ENCODE measurements at places on chromosomes 13 and 19. TPM values are rescaled to one million over a fixed set of nuclear protein-coding genes. Genes with fewer than 3 reads are reported as not detected.

DNA sequence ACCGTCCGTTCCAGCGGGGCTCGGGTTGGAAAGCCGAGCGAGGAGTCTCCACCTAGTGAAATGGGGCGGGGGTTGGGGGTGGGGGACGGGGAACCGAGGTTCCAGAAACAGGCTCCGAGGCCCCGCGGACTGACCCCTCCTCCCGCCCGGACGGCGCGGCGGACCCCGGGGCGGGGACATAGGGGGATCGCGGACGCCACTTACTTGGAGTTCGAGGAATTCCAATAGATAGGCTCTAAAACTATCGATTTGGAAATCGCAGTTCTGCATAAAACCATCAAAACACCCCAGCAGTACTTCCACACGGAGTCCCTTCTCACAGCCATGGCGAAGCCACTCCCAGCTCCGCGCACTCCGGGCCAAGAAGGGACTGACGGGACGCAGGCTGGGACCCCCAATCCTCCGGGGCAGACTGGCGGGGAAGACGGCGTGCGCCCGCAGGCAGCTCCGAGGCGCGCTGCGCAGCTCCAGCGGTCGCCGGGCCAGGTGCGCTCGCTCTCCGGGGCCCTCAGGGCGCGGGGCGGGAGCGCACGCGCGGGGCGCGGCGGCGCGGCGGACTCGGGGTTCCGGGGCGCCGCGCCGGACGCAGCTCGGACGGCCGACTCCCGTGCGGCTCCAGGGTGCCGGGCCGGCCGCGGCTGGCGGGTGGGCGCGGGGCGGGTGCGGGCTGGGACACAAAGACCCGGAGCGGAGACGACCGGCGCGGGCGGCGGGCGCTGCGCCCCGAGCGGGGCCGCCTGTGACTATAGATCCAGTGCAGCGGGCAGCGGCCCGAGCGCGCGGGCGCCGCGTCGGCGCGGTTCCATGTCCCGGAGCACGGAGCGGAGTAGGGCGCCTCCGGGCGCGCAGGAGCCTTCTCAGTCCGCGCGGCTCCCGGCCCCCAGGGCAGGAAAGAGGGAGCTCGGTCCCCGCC, 567 bp downstream of the EFNB2 start:
- peaks cover 21% of the 10 kb centered on the region for H3K27me3 ChIP-seq
- peak; percentile 31 for DNase-seq
- peaks cover 40% of the 10 kb centered on the region for H3K36me3 ChIP-seq
- peaks cover 44% of the 10 kb centered on the region for H3K4me1 ChIP-seq
- H3K27ac ChIP-seq: no peak overlapping the region

GRCh38 chr19:6718741-6719539, 1.5 kb downstream of the C3 start:
- no peak overlapping the region for H3K4me3 ChIP-seq
- peaks cover 14% of the 10 kb centered on the region for H3K27me3 ChIP-seq
- no peak overlapping the region for H3K27ac ChIP-seq
- H3K4me1 ChIP-seq: peaks cover 10% of the 10 kb centered on the region
- DNase-seq: no peak
- peaks cover 14% of the 10 kb centered on the region for H3K36me3 ChIP-seq

- H3K4me1 ChIP-seq: peaks cover 9% of the 10 kb centered on the region
- no peaks in the 10 kb centered on the region for H3K27me3 ChIP-seq
- H3K4me3 ChIP-seq: no peak overlapping the region
- H3K27ac ChIP-seq: no peak overlapping the region
These were observed 299.0 kb downstream of the KLF12 start for GRCh38 chr13:73835138-73835721.

DNA sequence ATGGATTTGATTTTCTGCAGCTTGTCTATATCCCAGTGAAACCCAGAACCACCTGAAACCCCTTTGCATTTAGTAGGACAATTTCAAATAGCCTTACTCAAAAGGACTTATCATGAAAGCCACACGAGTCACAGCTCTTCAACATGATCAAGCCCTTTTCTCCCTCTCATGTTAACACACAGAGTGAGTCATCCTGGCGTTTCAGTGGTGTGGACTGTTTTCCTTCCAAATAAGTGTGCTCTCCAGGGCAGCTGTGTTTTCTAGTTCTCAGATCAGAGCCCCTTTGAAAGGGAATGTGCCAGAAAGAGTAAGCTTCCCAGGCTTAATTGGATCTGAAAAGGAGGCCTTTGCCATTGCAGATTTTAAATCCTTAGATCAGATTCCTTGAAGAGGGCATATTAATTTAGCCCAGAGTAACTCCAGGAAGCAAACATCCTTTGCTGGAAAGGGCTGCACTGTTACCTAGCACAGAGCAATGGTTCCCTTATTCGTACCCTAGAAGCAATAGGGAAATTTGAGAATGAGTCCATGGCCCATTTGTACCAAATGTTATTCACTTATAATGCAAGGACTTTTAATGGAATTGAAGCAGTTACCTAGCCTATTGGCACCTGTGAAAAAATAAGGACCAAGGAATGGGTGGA, 51.3 kb downstream of the ERICH6B start:
- H3K4me3 ChIP-seq: no peak overlapping the region
- H3K27me3 ChIP-seq: peaks cover 1% of the 10 kb centered on the region
- H3K36me3 ChIP-seq: peaks cover 5% of the 10 kb centered on the region
- no peak overlapping the region for H3K27ac ChIP-seq

GRCh38 chr13:69264362-69265334, 843.0 kb upstream of the ATXN8OS start:
- H3K36me3 ChIP-seq: no peaks in the 10 kb centered on the region
- H3K4me1 ChIP-seq: no peaks in the 10 kb centered on the region
- H3K27ac ChIP-seq: no peak overlapping the region
- H3K4me3 ChIP-seq: no peak overlapping the region
- no peak for DNase-seq

GRCh38 chr13:97387485-97387839, 46.5 kb upstream of the RAP2A start:
- peaks cover 8% of the 10 kb centered on the region for H3K27me3 ChIP-seq
- peaks cover 3% of the 10 kb centered on the region for H3K4me1 ChIP-seq
- no peak for DNase-seq
- peaks cover 50% of the 10 kb centered on the region for H3K36me3 ChIP-seq
- H3K27ac ChIP-seq: peak overlapping the region; percentile 45
- H3K4me3 ChIP-seq: peak overlapping the region; percentile 38

LRRC63 gene
- not detected for total RNA-seq

ZSCAN4 gene
- 0.74 TPM for total RNA-seq

Measured in endothelial cell (in vitro differentiated cells).